Activated naive CD4-positive, alpha-beta T cell (primary cell): ENCODE measurements at places on chromosomes 11 and 22.

DNA sequence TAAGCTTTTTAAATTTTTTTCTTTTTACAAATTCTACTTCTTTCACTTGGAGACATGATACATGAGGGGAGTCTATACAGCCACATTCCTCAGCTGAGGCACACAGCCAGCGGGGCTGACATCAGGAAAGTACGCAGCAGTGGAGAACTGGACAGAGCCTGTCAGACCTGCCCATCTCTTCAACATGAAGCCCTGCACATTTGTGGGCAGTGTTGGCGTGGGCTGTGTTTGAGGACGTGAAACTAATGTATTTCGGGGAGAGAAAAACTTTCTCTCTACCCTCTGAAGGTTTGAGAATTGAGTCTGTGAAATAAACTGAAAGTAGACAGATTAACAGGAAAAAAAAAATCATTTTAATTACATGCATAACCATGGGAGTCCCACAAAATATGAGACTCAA is 84.8 kb upstream of the HTATIP2 start:
- DNase-seq, result no peak

DNA sequence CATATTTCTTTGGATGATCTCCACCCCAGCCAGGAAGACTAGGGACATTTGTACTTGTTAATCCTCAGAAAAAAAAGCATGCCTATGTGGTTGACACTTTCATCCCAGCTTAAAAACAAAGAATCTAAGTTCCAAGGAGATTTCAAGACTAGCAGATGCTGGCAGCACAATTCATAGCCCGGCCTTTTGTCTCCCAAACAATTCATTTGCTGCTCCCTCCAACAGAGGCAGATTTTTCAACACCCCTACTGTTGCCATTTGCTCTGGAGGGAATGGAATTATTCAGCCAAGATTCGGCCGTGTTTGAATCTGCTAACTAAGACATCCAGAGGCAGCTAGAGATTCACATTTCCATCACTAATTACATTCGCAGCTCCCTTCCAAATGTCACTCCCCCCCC is 15.3 kb downstream of the P2RX3 start:
- DNase-seq, result no peak

DNA sequence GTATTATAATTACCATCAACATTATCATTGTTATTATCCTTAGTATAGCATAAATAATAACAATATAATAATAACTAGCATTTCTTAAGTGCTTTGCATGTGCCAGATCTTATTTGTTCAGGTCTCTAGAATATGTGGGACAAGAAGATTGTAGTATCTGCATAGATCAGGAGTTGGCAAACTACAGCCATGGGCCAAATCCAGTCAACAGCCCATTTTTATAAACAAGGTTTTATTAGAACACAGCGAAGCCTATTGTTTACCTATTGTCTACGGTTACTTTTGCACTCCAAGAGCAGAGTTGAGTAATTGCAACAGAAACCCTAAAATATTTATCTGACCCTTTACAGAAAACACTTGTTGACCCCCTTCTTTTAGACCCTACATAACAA is 81.4 kb downstream of the SLC1A2 start:
- no peak for DNase-seq

DNA sequence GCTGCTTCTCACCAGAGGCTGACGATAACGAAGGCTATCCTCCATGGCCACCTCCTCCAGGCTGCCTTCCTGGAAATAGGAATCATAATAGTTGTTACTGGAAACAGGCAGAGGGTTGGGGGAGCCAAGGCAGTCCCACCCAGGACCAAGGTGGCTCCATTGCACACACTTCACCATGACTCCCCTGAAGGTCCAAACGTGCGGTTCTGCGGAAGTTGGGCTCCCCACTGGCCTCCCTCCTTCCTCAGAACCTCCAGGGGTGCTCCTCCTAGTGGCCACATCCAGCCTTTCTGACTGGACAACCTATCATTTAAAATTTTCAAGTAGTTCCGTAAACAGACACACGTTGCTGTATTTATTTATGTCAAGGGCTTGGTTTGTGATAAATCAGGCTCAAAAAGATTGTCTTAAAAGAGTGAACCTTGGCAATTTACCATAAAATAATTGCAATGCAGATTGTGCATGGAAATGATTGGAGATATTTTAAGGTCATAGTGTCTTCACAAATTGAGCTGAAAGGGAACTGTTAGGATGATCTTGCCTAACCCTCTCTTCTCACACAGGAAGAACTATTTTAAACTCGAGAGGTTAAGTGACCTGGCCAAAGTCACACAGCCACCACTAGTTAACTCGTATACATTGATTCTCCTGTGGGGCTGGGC is 1.4 kb upstream of the TCN2 start:
- DNase-seq, result no peak

- no peak for DNase-seq
These were observed 3.4 kb downstream of the FADS3 start for GRCh38 chr11:61887839-61888494.

DNA sequence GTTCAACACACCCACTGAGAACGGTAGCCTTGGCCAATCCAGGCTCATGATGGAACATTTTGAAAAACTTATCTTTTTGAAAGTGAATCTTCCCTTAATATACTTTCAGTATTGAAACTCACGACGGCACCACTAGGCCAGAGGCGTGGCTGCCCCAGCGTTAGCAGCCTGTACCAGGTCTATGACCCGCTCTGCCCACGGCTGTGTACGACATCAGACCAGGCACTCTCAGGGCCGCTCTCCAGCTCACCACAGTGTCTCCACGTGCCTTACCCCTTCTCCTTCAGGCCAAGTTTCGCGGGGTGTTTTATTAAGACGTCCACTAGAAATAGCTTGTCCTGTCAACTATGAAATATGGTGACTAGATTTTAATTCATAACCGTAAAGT is 31.2 kb downstream of the ALG12 start:
- DNase-seq, result no peak

- DNase-seq, result no peak
These were observed 515.6 kb upstream of the CCDC90B start for GRCh38 chr11:83801799-83802198.

DNA sequence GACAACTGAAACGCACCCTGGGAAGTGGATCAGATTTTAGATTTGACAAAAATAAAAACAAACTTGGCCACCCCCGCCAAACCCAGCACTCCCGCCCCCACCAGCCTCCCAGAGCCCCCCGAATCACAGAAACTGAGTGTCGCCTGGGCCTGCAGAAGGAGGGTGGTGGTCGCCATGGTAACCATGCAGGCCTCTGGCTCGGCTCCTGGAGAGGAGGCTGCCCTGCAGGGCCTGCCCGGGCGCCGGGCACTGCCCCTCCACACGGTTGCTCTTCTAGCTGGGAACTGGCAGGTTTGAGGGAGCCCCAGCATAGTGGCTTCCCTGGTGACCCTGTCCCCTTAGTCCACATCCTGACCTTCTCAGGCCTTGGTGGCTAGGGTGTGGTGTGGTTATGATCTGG is 19.3 kb downstream of the CACNA1I start:
- DNase-seq, result no peak

DNA sequence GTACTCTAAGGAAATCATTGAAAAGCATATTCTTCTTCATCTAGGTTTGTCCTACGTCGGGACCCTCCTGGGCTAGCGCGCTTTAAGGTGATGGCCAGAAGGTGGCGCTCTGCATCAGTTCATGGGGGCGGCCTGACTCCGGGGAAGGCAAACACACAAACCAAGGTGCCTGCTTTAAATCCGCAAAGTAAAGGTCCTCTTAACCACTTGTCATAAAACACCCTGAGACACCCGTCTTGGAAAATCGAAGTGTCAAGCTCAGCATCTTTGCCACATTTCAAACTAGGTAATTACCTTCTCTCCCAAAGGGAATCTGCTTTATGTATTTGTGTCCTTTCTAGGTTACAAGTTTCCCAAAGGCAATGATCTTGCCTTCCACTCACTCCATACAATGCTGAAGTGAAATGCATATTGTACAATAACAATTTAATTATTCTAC is 33.9 kb downstream of the LMO2 start:
- peak; percentile 56 for DNase-seq

DNA sequence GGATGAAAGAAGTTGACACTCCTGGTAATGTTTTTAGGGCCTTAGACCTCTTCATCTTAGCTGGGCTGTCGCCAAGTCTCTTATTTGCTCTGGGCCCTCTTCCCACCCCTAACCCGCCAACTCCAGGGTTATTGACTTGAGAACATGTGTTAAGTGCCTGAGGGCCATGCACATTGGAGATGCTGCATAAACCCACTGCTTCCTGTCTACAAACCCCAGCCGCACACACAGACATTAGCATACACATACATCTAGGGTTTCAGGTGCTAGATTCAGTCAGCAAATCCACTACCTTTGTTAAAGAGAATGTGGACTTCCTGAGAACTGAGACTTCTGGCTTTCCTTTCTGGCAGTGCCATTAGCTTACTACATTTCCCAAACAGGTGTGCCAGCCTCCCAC is 817 bp downstream of the PANX3 start:
- no peak for DNase-seq

DNA sequence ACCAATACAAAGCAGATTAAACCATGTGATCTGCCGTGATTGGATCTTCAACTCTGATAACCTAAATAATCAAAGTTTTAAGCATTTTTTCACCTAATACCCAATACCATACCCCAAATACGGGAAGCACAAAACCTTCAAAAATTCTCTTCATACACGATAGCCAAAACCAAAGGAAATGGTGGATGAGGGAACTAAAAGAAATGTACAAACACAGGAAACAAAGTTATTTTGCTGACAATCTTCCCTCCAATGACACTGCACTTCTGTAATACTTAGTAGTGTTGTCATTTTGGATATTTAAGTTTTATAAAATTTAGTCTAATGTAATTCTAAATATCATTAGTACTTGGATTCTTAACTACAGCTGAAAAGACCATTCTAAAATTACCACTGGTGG is 27.0 kb downstream of the CSTF3 start:
- no peak for DNase-seq

DNA sequence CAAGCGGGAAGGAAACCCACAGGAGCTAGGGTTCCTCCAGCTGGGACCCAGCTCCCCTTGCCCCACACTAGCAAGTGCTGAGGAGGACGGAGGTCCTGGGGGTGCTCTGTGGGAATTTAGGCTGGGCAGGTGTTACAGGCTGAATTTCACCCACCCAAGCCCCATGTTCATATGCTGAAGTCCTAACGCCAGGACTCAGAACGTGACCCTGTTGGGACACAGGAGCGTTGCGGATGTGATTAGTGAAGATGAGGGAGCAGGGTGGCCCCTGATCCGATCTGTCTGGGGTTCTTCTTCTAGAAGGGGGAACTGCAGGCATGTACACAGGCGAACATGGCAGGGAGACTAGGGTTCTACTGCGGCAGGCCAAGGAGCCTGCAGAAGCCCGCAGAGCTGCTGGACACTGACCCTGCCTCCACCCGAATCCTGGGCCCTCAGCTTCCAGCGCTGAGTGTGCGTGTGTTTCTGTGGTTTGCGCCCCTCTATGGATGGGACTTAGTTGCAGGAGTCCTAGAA is 103.4 kb upstream of the FGF3 start:
- no peak for DNase-seq

- DNase-seq, result no peak
These were observed 17.3 kb downstream of the TEAD1 start for GRCh38 chr11:12691473-12691872.

DNA sequence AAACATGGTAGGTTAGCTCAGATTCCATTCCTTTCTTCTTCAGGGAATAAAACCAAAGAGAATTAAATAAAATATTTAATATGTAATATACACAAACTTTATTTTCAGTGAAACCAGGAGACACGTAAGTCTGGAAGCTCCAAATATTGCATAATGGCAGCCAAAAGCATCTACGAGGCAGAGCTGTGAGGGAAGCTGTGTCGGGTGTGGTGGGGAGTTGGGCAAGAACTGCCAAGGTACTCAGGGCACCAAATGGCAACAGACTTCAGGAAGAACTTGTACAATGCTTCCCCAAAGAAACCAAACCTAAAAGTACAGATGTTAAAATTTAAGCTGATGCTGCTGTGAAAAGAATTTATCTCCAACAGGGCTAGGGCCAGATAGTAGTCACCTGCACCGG is 47.5 kb upstream of the C11orf87 start:
- no peak for DNase-seq

GRCh38 chr11:111745719-111746504 is 20.3 kb downstream of the PPP2R1B start:
- no peak for DNase-seq

- no peak for DNase-seq
These were observed 42.2 kb downstream of the FAT3 start for GRCh38 chr11:92266806-92267205.

GRCh38 chr22:44454113-44454769 is 43.8 kb downstream of the RTL6 start:
- no peak for DNase-seq

GRCh38 chr11:93256623-93257022 is 58.8 kb upstream of the SLC36A4 start:
- DNase-seq, result no peak

DNA sequence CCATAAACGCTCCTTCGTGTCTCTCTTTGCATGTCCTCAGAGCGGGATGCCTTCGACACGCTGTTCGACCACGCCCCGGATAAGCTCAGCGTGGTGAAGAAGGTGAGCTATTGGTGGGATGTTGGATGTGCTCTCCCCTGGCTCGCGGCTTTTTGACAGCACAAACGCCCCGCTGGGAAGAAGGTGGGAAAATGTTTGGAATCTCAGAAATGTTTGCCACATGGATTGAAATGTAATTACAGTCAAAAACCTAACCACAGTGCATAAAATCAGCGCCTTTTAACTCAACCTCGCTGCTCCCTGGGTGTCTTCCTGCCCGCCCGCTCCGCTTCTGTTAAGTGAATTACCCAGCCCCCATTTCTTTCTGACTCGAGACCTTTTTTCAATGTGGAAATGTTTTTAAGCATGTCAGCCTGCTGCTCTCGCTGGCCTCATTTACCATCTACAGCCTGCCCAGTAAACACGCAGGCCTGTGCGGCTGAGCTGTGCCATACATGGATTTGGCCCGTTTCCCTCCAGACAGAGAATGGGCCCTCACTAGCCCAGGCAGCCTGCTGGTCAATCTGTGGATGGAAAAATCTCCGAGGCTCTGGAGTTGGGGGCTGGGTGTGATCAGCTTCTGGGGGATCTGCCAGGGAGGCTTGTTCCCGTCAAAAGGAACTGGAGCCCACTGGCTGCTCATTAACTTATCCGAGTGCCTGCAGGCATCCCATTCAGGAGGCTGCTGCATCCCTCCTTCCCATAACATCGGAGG is 32.7 kb upstream of the PARVG start:
- no peak for DNase-seq

DNA sequence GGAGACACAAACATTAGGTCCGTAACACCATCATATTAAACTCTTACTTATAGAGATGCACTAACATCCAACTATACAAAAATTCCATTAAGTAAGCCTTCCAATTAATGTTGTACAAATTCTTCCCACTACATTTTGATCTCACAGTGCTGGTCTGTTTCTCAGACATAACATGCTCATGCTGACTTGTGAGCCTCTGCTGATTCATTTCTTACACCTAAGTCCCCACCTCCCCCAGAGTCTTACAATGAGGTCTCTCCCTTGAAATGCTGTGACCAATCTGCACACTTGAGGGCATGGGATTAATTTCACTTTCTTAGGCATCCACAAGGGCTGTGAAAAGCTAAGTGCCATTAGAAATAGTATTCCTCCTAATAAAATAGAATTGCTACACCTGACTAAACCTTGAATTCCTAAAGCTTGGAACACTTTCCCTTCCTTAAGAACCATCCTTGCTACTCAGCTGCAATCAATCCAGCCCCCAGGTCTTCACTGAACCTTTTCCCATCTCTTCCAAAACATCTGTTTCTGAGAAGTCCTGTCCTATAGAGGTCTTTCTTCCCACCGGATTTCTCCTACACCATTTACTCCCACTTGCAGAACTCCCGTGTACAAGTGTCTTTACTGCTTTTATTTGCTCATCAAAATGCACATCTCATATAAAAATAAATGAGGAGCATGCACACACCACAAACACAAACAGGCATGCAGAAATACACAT is 2.0 kb downstream of the HBG1 start:
- no peak for DNase-seq

GRCh38 chr22:23179381-23180299 is 669 bp upstream of the BCR start:
- DNase-seq, result no peak
